CMK (cell line): ENCODE measurements at places on chromosomes 5 and 9.

DNA sequence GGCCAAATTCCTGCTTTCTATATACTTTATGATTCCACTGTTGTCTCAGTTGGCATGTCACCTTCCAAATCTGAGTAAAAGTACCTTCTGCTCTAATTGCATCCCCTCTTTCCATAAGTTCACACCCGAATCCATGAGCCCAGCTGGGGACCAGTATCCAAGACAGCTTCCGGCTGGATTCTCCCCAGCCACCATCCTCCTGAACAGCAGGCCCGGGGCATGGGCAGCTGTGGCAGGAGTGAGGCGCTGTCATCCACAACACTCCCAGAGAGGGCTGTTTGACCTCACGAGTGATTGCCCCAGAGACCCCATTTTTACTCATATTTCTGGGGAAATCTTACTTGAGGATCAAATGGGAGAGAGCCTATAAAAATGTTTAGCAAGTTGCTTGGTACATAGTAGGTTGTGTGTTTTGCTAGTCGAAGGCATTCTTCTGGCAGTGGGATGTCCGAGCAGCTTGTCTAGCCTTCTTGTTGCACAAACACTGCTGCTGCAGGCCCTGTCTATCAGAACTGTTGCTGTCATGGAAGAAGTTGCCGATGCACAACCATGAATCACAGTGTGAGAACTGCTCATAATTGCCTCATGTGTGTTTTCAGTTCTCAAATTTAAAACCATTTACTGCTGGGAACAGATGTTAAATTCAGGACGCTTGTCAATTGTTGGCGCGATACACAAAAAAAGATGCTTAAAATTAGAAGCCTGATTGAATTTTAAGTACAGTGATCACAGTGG, 93.8 kb downstream of the HSPA4 start:
- DNase-seq = no peak

DNA sequence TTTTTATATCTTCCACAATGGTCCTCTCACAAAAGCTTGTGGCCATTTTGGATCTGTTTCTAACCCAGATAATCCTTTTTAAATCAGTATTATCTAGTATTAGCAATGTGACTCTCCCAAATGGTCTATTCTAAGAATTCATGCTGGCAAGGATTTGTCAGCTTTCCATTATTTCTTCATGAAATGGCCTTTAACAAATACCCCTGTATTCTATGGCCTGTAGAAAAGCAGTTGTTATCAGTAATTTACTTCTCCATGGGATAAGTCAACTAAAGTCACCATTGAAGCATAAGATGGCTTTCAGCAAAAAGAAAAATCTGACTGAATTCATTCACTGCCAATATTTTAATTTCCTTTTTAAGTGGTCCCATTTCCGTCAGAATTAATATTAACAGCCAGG, 346.4 kb upstream of the FAM174A start:
- DNase-seq = no peak

DNA sequence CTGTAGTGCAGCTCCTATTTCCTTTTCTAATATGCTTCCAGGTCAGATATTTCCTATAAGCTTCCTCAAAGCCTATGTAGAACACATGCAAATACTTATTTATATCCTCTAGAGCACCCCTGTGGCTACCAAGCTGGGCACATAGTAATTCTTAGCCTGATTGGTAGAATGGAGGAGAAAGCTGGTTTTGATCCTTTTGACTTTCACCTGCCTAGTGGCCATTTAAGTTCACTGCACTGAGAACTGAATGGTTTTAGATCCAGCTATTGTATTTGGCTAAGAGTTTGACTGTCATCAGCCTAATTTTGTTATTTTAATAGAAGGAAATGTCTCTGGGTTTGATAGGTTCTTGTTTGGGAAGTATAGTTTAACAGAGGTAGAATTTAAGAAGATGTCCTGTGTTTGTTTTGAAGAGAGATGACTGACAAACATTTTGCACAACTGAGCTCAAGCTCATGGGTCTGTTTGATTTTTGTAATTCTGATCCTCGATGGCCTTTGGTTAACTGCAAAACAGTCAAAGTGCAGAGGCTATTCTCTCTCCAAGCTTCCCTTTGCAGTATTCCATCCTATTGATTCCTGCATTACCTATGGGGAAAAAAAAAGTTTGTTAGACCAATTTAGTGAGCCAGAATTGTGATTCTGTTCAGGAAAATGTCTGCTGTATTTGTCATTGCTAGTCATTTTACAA, 85.4 kb downstream of the KCNN2 start:
- no peak for DNase-seq

- DNase-seq = no peak
Measured at GRCh38 chr5:6000867-6001266, 377.5 kb downstream of the MED10 start.

GRCh38 chr5:55481293-55481855, 53.4 kb downstream of the PLPP1 start:
- DNase-seq = no peak

DNA sequence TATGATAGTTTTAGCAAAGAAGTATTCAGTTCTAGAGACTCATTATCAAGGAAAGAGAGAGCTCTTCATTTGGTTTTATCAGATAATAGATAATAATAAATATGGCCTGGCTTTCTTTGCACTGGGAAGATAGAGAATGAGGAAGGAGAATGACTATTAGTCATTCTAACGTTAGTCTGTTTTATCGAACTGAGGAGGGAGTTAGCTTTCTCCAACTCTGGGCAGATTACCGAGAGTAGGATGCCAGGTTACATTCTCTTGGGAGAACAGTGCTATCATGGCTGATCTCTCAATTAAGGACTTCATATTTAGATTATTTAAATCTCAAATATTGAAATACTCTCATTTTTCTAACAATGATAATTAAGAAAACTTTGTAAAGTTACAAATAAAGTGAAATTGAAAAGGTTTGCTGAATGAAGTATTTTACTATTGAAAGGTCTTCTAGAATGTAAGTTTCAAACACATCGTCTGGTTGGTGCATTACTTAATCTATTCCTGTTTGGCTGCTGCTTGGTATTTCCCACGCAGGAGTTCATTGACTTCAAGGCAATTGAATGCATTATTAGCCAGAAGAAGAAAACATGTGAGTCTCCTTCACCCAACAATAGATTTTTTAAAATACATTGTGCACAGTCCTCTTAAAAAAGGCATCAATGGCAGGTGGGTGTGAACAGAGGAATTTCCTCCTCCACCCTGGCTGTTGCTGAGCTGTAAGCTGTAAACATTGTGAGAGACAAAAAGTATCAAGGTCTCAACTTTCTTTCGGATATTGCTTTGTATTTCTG, 140.8 kb downstream of the C9orf152 start:
- no peak for DNase-seq

DNA sequence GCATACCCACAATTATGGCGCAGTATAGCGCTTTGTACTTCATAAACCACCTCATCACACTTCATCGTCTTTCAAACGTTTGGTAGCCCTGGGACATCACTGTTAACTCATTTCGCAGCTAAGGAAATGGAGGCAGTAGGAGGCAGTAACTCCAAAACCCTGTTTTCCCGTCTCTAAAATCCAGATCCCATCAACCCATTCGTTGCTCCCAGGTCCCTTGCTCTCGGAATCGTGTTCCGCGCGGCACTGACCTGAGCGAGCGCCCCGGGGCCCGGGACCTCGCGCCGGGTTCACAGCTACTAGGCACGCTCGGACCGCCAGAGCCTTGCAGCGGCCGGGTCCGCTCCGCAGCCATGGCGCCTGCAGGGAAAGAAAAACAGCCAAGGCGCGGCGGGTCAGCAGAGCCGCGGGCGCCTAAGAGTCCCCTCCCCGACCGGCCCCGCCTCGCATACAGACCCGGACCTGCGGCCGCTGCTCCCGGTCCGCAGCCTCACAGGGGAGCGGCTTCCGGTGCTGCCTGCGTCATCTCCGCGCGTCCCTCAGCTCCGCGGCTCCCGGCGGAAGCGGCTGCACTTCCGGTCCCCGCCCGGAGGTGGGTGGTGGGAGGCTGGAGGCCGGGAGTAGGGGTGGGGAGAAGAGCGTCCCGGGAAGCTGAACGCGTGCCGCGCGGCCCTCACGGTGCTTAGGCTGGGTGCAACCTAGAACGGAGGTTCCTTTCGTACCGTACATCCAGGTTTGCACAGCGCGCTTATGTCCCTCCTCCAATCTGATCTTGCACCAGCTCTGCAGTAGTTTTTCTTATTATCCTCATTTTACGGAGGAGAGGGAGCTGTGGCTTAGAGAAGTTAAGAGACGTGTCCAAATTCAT, at the start of gene FBXW2:
TSS of gene FBXW2 (minus strand) at position 519 of the 868 bp plus-strand sequence. CDS start 5,158 bp downstream, outside the sequence.
- DNase-seq = peak; percentile 78

GRCh38 chr9:79663878-79664277, 92.1 kb downstream of the TLE4 start:
- DNase-seq = no peak

DNA sequence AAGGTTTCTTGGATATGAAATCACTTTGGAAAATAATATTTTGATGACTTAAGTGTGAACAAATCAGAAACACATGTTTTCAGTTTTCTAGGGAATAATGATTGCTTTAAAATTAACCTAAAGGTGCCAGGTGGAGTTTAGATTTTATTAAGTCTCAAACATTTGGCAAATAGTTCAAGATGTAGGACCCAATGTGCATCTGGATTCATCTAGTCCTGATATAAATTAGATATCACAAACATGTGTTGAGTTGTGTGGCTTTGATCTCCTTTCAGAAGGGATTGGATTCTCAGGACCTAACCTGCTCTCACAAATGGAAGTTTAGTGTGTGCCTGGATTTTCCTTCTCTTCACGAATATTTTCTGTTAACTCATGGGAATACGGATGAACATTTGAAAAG, 291.4 kb upstream of the ISL1 start:
- DNase-seq = no peak

GRCh38 chr5:105238561-105238960, 1676.0 kb upstream of the NUDT12 start:
- DNase-seq = no peak

- no peak for DNase-seq
Measured at GRCh38 chr9:4639420-4639819, 22.7 kb upstream of the PLPP6 start.
